SK-N-SH (cell line): ENCODE measurements at places on chromosomes 3 and 15. TPM values are rescaled to one million over a fixed set of nuclear protein-coding genes. Genes with fewer than 3 reads are reported as not detected.

CFAP91 gene
- 3.7 and 6.3 TPM in 2 replicates for polyA plus RNA-seq

PPARG gene
- polyA plus RNA-seq: 2.5 and 2.8 TPM in 2 replicates

LIPC gene
- polyA plus RNA-seq: not detected in 2 replicates

DNA sequence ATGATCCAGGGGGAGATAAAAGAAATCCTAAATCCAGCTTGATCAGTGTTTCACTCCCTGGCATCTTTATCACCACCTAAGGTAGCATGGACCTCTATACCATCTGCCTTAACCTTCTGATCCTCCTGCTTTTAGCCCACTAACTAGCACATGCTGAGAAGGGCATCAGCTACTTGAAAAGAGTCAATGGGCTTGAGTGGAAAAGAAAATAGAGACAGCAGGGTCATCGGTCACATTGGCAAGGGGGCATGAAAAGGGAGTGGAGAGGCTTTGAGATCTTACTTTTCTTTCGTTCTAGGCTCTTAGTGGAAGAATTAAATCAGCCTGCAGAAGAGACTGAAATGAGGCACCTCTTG is 239 bp upstream of the ZFYVE19 start:
- DNase-seq: peak; percentile 30
- no peaks in the 10 kb centered on the region for H3K27me3 ChIP-seq
- H3K27ac ChIP-seq: peak overlapping the region; percentile 75; the same call in 1 of the 2 replicates
- H3K4me1 ChIP-seq: 0 out of 2 replicates have a peak, but pooled peaks cover 4% of the 10 kb centered on the region
- peaks cover 21% of the 10 kb centered on the region for H3K36me3 ChIP-seq
- peak overlapping the region; percentile 94 for H3K4me3 ChIP-seq

- no peak overlapping the region for H3K4me3 ChIP-seq
- DNase-seq: no peak
- no peaks in the 10 kb centered on the region; the same call in 1 of the 2 replicates for H3K27me3 ChIP-seq
Measured at GRCh38 chr3:167887096-167887495, 151.6 kb downstream of the SERPINI1 start.

DNA sequence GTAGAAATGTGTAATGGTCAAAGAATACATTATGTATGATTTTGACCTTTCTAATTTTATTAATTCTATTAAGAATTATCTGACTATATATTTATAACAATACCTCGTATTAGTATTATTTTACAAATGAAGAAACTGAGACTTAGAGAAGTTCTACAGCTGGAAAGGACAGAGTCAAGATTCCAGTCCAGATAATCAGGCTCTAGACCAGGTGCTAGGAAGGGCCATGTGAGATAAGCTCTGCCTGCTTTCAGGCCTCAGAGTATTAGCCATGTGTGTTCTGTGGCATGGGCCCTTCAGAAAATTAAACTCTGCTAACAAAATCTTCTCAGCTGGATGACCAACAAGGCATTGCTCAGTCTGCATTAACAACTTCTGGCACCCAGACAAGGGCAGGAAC is 87.5 kb downstream of the CD200R1L start:
- H3K4me3 ChIP-seq: no peak overlapping the region
- no peaks in the 10 kb centered on the region for H3K36me3 ChIP-seq
- DNase-seq: no peak
- no peaks in the 10 kb centered on the region for H3K27me3 ChIP-seq

- H3K27ac ChIP-seq: no peak overlapping the region
- no peak for DNase-seq
- no peaks in the 10 kb centered on the region for H3K27me3 ChIP-seq
- no peaks in the 10 kb centered on the region for H3K4me1 ChIP-seq
- no peak overlapping the region for H3K4me3 ChIP-seq
Measured at GRCh38 chr3:107806536-107806935, 283.8 kb downstream of the BBX start.

- no peak overlapping the region; the same call in 1 of the 2 replicates for H3K27ac ChIP-seq
- H3K4me1 ChIP-seq: no peaks in the 10 kb centered on the region; the same call in 1 of the 2 replicates
- no peak overlapping the region for H3K4me3 ChIP-seq
- H3K27me3 ChIP-seq: no peaks in the 10 kb centered on the region
- H3K36me3 ChIP-seq: no peaks in the 10 kb centered on the region
- no peak for DNase-seq
Measured at GRCh38 chr3:71684757-71685386, 40.3 kb downstream of the EIF4E3 start.

DNA sequence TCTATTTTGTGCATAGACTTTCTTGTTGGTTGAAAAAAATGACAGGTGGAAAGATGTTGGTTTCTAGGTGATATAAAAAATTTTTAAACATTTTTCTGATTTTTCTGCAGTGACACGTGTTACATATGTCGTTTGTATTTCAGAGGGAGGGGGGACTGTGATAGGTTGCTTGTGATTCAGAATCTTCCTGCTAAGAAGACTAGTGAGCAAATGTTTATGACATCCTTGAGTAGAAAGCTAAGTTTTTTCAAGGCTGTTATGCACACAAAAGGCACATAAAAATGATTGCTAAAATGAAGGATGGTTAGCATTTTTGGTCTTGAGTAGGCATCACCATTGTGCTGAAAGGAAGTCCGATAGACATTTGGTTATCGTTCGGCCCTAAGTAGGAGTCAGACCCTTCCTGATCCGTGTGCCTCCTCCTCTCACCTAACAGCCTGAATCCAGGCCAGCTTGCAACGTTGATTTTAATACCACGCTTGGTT is 1.5 kb downstream of the ZNF639 start:
- peak overlapping the region; percentile 77 for H3K4me3 ChIP-seq
- no peak overlapping the region for H3K27ac ChIP-seq
- DNase-seq: peak; percentile 30
